ENCODE measurements at places on chromosomes 5 and 9.

- no peak for DNase-seq
Observed at GRCh38 chr9:37104183-37104889, 16.0 kb upstream of the ZCCHC7 start.

- DNase-seq, result no peak
Observed at GRCh38 chr5:181100121-181100875, 30.7 kb downstream of the OR2V1 start.

DNA sequence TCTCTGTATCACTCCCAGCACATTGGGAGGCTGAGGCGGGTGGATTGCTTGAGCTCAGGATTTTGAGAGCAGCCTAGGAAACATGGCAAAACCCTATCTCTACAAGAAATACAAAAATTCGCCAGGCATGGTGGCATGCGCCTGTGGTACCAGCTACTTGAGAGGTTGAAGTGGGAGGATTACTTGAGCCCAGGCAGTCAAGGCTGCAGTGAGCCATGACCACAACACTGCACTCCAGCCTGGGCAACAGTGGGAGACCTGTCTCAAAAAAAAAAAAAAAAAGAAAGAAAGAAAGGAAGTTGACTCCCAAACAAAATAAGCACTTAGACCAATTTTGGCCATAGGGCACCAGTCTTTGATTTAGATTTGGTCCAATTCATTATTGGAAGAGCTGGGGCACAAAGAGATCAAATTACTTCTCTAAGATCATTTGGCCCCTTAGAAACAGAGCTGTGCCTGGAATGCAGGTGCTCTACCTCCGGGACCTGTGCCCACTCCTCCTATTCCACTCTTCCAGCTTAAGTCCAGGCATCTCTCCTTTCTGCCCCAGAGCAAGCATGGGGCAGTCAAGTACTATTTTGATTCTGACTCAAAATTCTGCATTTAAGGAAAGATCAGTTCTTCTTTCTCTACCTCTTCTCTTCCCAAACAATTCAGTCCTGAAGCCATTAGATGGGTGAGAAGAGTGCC is 59.0 kb downstream of the ALDH7A1 start:
- DNase-seq, result no peak

DNA sequence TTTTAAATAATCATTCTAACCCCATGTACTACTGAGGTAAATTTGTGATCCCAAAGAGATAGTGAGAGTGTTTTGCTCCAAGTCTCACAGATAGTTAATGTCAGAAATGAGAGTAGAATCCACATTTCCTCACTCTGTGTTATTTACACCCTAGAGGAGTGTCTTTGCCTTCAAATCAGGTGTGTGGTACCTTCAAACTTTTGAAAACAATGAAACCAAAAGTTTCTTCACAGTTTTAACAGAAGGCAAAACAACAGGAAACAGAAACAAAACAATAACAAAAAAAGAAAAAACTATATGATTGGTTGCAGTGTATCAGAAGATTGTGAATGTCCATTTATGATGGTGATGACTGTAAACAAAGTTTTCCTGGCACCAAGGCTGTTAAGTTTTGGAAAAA is 85.9 kb downstream of the ERBIN start:
- no peak for DNase-seq

GRCh38 chr5:107533910-107534876 is 136.5 kb downstream of the EFNA5 start:
- DNase-seq, result no peak

DNA sequence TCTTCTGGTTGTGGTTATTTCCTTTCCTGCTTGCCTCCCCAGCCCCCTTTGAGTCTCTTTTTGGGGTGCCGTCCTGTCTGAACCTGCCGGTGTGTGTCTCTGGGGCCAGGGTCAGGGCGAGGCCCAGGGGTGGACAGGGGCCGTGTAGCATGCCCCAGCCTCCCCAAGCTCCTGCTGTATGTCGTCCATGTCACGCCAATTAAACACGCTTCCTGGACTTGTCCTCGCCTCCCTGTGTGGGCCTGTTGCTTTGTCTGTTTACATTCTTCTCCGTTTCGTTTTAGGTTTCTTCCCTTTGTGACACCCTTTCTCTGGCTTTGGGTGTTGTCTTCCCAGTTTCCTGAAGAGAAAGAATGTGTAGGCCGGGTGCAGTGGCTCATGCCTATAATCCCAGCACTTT is 28.5 kb upstream of the HMCN2 start:
- DNase-seq, result no peak

- no peak for DNase-seq
Observed at GRCh38 chr5:4740156-4740555, 400.0 kb upstream of the ADAMTS16 start.

GRCh38 chr5:1196562-1196961 is 4.8 kb upstream of the SLC6A19 start:
- no peak for DNase-seq

DNA sequence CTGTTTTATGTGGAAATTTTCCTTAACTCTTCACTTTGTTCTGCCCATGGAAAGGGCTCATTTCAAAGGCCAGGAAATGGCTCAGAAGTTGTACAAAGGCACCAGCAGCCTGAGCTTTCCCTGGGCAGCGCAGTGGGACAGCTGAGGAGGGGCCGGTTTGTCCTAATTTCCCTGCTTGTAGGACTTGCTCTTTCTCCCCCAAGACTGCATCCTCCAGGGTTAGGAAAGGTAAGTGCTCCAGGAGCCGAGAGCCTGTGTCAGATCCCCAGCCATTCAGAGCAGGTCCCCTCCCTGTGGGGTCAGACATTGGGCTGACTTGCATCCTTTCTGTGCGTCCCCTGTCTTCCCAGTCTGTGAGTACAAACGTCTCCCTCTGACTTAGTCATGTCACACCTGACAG is 43.5 kb downstream of the AGXT2 start:
- no peak for DNase-seq

DNA sequence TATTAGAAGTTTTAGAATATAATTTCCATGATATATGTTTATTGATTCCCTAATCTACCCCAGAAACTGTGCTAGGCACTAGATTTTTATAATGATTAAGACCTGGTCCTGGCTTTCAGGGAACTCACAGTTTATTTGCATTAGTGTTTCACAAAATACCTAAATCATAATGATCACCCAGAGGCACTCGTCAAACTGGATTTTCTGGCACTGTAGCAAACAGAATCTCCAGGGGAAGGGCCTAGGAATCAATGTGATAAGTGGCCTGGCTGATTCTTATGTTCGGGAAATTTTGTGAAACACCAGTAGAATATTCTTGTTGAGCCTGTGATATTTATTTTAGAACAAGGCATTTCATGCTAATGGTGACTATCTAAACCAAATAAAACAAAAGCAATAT is 37.4 kb upstream of the SRP19 start:
- no peak for DNase-seq

GRCh38 chr9:2231101-2231500 is 216.0 kb downstream of the SMARCA2 start:
- DNase-seq, result no peak

DNA sequence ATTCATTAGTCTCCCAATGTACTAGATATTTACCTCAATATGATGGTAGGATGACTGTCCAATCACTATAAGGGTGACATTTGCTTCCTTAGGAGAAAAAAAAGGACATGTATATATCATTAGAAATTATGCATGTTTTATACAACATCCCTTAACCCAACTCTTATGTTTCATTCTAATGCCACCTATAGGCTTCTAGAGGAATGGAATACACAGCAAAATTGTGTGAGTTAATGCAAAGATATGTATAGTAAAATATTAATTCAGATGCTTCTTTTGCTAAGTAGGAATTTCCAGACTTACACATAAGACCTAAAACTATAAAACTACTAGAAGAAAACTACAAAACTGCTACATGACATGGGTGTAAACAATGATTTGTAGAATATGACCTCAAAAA is 3.5 kb downstream of the PRXL2C start:
- DNase-seq, result no peak

GRCh38 chr5:68115584-68115983 is 100.0 kb upstream of the PIK3R1 start:
- no peak for DNase-seq

- no peak for DNase-seq
Observed at GRCh38 chr5:32627219-32627870, 42.0 kb downstream of the SUB1 start.

DNA sequence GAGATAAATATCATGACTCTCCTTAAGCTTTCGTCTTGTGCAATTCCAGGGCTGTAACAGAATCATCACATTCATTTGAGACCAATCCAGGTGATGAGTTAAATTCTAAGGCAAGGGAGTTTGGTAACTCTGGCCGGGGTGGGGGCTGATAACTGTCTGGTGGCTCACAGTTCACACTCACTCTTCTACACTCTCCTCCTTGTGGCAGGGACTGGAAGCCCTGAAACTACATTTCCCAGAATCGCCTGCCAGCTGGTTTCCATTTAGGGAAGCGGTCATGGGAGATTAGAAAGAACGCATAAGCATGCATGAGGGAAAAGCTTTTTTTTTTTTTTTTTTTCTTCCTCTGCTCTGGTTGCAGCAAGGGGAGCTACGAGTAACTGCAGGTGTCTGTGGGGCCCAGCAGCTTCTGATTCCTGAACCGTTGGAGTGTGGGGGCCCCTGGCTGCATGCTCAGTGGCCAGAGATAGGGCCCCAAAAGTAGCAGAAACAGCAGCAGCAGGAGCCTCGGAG is 154.8 kb upstream of the TBC1D2 start:
- no peak for DNase-seq

GRCh38 chr9:100090880-100091279 is 7.9 kb downstream of the ERP44 start:
- DNase-seq, result no peak

DNA sequence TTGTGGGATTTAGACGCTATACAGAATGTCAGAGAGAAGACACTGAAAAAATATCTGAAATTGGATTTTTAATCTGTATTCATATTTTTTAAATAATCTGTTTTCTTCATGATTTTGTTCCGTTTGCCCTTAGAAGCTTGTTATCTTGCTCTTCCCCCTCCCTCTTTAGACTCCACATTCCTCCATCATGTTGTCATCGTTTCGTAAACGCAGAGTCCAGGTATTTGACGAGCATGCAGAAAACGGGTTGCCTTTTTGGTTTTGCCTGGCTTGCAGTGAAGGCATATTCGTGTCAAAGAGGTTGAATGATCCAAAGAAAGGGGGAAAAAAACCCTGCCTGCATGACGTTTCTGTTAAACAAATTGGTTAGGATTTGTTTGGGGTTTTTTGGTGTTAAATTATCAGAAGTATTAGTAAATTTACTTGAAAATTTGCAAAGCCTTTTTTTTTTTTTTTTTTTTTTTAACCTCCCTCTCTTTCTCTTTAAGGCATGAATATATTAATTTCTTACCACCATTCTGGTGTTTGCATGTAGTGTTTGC is 2.9 kb downstream of the SPTAN1 start:
- no peak for DNase-seq

GRCh38 chr9:14344053-14344524 is 30.1 kb upstream of the NFIB start:
- no peak for DNase-seq

- no peak for DNase-seq
Observed at GRCh38 chr5:83417884-83418283, 53.7 kb upstream of the VCAN start.

DNA sequence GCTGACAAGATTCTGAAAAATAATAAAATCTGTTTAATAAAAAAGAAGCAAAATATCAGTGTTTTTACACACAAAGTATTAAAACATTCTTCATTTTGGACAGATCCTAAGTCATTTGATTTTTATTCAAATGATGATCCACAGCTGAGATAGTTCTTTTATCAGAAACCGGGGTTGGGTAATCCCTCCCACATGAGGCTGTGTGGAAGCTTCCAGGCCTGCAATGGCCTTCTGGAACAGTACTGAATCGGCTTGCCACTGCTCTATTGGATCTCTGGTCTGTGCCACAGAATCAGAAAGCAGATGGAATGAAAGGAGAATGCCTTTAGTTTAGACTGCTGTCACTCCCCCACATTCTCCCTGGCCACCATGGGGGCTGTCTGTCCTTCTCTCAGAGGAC is 6.1 kb upstream of the C5orf58 start:
- no peak for DNase-seq

- no peak for DNase-seq
Observed at GRCh38 chr5:38751103-38751502, 94.7 kb upstream of the OSMR start.

DNA sequence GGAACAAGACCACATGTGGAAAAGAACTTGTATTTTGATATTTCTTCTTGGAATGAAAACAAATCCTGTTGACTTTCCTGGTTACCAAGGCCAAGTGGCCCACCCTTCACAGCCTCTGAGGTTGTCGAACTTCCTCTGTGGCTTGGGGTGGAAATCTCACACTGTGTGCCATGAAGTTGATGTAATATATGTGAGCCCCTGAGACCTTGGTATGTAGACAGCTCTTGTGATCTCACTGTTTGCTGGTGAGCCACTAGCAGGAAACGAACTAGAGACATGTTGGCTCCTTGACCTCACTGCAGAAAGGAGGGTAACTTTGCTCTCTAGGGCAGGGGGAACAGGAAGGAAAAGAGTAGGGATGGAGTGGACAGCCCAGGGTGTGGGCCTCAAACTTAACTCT is 159.4 kb downstream of the ARHGAP26 start:
- DNase-seq, result no peak

GRCh38 chr9:84990416-84990815 is 320.9 kb downstream of the NTRK2 start:
- DNase-seq, result no peak

- DNase-seq, result no peak
Observed at GRCh38 chr5:139019880-139020279, 144.7 kb upstream of the LRRTM2 start.

DNA sequence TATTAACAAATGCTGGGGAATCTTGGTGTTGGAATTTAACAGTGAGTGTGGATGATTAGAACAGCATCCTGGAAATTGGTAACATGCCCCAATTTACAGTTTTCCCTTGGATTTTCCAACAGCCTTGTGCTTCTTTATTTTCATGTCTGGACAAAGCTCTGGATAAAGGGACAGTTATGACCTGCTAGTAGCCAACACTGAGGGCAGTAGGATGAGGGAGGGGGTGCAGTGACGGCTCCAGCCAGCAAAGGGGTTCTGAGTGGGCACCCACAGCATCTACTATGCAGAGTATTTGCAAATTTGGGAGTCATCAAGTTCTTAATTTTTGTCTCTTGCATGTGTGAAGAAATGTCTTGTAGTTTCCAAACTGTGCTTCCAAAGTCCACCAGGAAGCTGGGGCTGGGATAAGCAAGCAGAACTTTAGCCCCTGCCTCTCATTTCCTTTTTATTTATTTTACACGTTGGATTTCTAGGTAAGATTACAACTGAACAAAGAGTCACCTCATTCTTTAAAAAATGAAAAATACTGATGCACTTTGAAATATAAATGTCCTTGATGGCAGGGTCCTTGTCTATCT is 63.0 kb upstream of the SELENOP start:
- no peak for DNase-seq

GRCh38 chr5:79566896-79567295 is 45.3 kb upstream of the TENT2 start:
- no peak for DNase-seq

GRCh38 chr9:126456441-126457174 is 130.0 kb downstream of the MVB12B start:
- DNase-seq, result no peak

DNA sequence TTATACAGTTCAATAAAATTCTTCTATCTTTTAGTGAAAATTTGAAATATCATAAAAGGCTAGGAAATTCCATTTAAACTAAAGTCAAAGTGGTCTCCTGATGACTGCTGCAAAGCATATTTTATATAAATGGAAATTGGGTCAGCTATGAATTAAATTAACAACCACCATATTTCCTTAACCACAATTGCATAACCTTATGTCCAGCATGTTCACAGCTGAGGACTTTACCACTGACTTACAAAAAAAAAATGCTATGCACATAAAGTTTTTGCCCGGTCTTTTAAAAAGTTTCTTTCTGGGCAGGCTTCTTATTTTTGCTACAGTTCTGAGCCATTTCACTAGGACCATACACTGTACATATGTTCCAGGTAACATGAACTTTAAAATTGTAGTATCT is 208.6 kb upstream of the RGMB start:
- DNase-seq, result no peak

All from stimulated activated CD4-positive, alpha-beta T cell treated with anti-CD3 and anti-CD28 coated beads, Interleukin-4, amount 100 ng/mL, for 48 hours (primary cell).